ENCODE measurements at places on chromosomes 2 and 18. TPM values are rescaled to one million over a fixed set of nuclear protein-coding genes. Genes with fewer than 3 reads are reported as not detected.

- no peak for DNase-seq
Observed at GRCh38 chr2:41500895-41501294, 546.9 kb upstream of the PKDCC start.

- DNase-seq = no peak
Observed at GRCh38 chr2:160538559-160539355, 45.1 kb upstream of the RBMS1 start.

DNA sequence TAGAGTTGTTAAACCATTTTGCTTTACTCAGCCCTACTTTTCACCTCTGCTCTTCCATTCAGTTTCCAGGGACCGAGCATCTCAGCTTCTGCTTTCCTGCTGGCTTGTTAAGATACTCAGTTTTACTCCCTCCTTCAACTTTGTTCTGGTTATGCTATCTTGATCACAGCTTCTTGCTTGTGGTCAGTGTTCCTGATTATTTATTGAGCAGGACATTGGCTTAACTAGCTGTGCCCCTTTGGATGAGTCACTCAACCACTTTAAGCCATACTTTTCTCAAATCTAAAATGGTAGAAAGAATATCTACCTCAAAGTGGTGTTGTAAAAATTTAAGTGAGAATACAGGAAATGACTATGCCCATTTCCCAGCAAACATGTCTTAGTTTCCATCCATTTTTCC, 124.0 kb downstream of the KYNU start:
- DNase-seq = no peak

The SKOR2 gene
- total RNA-seq = not detected
